Body of pancreas (tissue), 4 donors: ENCODE measurements at places on chromosomes 12 and 14. TPM values are rescaled to one million over a fixed set of nuclear protein-coding genes. Genes with fewer than 3 reads are reported as not detected.

ACSM4 gene
- not detected for total RNA-seq

NOVA1 gene
- total RNA-seq = 6.9 TPM

ENDOU gene
- not detected for total RNA-seq

GRCh38 chr14:58716706-58717105 lies 78.9 kb downstream of the DACT1 start:
- no peak overlapping the region for H3K4me3 ChIP-seq
- DNase-seq = no peak
- no peaks in the 10 kb centered on the region for H3K27me3 ChIP-seq
- H3K36me3 ChIP-seq = no peaks in the 10 kb centered on the region

GRCh38 chr14:51304438-51304837 lies 64.4 kb downstream of the TMX1 start:
- H3K27me3 ChIP-seq = no peaks in the 10 kb centered on the region
- no peak overlapping the region for H3K27ac ChIP-seq
- no peak for DNase-seq
- no peaks in the 10 kb centered on the region for H3K4me1 ChIP-seq
- H3K36me3 ChIP-seq = no peaks in the 10 kb centered on the region
- no peak overlapping the region for H3K4me3 ChIP-seq

DNA sequence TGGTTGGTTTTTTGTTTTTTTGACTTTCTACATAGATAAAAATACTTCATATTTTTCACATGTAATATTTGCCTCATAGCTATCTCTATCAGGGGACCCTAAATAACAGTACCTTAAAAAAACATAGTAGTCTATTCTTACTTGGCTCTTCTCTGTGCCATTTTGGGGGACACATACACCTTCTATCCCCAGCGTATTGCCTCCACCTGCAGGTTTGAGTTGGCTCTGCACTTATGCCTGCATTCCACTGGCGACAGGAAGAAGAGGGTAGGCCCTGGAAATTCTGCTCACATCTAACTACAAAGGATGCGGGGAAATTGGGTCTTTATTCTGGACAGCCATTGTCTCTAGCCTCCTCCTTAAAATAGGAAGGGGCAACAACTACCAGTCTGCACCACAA lies 13.8 kb upstream of the IFI27L2 start:
- H3K27ac ChIP-seq = no peak overlapping the region
- H3K4me1 ChIP-seq = no peaks in the 10 kb centered on the region
- H3K4me3 ChIP-seq = no peak overlapping the region
- no peaks in the 10 kb centered on the region for H3K27me3 ChIP-seq
- no peak for DNase-seq
- H3K36me3 ChIP-seq = no peaks in the 10 kb centered on the region

GRCh38 chr12:6084261-6084968 lies 40.1 kb downstream of the VWF start:
- H3K27ac ChIP-seq = no peak overlapping the region
- DNase-seq = no peak
- H3K36me3 ChIP-seq = no peaks in the 10 kb centered on the region

GRCh38 chr12:93708952-93709351 lies 31.8 kb downstream of the CRADD start:
- H3K4me3 ChIP-seq = no peak overlapping the region
- H3K4me1 ChIP-seq = no peaks in the 10 kb centered on the region
- no peak overlapping the region for H3K27ac ChIP-seq
- H3K27me3 ChIP-seq = no peaks in the 10 kb centered on the region
- H3K36me3 ChIP-seq = no peaks in the 10 kb centered on the region
- DNase-seq = no peak

DNA sequence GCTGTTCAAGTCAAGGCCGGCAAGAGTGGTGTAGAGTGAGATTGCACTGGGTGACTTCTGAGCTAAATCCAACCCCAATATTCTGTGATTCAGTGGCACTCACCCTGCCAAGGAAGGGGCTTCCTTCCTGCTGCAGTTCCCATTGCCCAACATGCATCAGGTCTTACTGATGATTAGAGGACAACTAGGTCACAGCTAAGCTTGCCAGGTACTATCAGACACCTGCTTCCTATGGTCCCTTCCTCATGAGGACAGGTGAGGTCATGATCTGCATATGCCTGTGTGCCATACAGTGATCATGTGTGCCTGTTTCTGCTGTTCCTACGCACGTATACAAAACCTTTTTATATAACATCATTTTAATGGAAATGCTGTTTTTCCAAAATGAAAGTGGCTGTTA lies 1.7 kb upstream of the CTDSP2 start:
- peaks cover 36% of the 10 kb centered on the region for H3K4me1 ChIP-seq
- no peaks in the 10 kb centered on the region for H3K36me3 ChIP-seq
- H3K4me3 ChIP-seq = no peak overlapping the region

DNA sequence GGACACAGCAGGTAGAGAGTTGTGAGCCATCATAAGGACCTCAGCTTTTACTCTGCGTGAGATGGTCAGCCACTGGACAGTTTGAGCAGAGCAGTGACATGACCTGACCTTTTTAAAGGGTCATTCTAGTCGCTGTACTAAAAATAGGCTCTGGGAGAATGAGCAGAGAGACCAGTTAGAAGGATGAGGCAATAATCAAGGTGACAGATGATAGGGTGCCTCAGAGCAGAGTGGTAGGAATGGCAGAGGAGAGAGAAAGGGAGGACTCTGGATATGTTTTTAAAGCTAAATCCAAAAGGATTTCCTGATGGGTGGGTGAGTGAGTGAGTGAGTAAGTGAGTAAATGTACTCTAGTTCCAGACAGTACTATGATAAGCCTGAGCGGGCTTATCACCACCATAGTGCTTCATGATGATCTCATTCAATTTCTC lies 83.6 kb upstream of the ARHGAP5 start:
- no peaks in the 10 kb centered on the region for H3K27me3 ChIP-seq
- H3K4me3 ChIP-seq = no peak overlapping the region
- no peak overlapping the region for H3K27ac ChIP-seq
- H3K4me1 ChIP-seq = peaks cover 3% of the 10 kb centered on the region
- DNase-seq = no peak

GRCh38 chr12:102167821-102168604 lies 29.6 kb downstream of the PMCH start:
- H3K27me3 ChIP-seq = no peaks in the 10 kb centered on the region
- no peak overlapping the region for H3K27ac ChIP-seq
- H3K4me3 ChIP-seq = no peak overlapping the region
- DNase-seq = no peak

DNA sequence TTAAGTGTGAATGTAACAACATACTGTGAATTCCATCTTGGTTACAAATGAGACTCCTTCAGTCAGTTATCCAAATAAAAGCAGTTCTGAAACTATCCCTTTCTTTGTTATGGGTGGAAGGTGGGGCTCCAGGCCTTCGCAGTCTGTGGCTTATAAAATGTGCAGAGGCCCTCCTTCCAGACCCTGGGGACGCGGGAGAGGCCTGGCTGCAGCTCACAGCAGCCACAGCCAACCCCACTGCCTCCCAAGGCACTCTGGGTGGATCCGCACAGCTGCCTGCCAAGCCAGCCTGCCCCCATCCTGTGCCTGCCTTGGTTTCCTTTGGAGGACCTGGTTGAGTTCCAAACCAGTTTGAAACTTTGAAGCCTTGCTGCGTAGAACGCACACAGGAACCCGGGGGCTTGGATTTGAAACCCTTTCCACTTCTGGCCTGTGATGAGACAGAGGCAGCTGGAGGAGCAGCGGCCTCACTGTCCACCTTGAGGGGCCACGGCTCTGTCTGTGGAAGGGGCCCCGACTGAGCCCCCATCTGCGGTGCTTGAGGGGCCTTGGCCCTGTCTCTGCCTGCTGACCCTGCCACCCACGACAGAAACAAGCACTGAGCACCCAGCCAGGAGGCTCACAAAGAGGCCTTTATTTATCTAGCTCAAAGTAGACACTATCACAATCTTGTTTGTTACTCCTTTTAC lies 30.4 kb downstream of the CCNK start:
- H3K4me3 ChIP-seq = no peak overlapping the region
- H3K27me3 ChIP-seq = no peaks in the 10 kb centered on the region
- no peak for DNase-seq
- peaks cover 16% of the 10 kb centered on the region for H3K4me1 ChIP-seq

DNA sequence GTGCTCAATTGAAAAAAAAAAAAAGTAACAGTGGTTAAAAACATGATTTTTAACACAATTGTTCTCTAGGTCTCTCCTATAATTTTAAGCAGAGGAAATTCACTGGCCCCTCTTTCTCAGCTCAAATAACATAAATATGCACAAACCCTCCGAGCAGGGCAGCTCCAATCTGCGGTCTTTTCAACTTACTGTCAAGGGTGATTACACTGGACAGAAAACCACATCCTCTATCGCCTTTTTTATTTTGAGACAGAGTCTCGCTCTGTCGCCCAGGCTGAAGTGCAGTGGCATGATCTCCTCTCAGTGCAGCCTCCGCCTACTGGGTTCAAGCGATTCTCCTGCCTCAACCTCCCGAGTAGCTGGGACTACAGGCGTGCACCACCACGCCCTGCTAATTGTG lies 16.5 kb upstream of the GABARAPL1 start:
- DNase-seq = no peak
- H3K27ac ChIP-seq = no peak overlapping the region
- no peaks in the 10 kb centered on the region for H3K4me1 ChIP-seq

GRCh38 chr12:110015132-110015531 lies 15.9 kb downstream of the ANKRD13A start:
- no peak overlapping the region for H3K27ac ChIP-seq
- peaks cover 4% of the 10 kb centered on the region for H3K36me3 ChIP-seq
- no peak for DNase-seq
- no peak overlapping the region for H3K4me3 ChIP-seq
- H3K27me3 ChIP-seq = no peaks in the 10 kb centered on the region

DNA sequence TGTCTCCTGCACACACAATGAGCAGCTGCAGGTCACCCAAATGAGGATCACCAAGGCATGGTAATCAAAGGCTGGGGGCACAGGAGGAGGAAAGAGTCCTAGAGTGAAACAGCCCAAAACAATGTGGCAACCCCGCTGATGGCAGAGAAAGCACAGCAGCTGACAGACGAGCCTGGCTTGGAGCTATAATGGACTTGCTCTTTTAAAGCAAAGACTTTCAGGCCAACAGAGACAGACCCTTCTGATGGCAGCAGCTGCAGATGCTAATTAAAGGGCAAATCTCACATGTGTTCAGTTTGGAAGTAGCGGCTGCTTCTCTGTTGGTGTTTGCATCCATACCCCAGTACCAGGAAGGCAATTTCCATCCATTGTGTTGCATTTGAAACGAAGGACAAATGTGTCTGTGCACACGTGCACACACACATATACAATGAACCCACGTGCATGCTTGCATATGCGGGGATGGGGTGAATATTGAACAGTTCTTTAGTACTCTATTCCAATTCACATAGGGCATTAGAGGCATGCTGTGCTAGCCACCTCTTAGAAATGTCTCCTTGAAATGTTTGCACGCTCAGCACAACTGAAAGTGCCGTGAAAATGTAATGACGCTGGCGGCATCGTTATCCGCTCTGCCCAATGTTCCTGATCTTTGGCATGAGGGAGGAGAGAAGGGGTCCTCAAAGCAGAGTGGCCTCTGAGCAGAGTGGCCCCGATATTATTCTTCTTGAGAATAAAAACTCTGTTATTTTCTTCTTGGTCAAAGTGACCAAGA lies 38.1 kb downstream of the CIT start:
- no peak for DNase-seq
- H3K4me1 ChIP-seq = no peaks in the 10 kb centered on the region
- no peaks in the 10 kb centered on the region for H3K27me3 ChIP-seq
- H3K27ac ChIP-seq = no peak overlapping the region
- no peaks in the 10 kb centered on the region for H3K36me3 ChIP-seq
